ENCODE measurements at places on chromosomes 11 and 22.

DNA sequence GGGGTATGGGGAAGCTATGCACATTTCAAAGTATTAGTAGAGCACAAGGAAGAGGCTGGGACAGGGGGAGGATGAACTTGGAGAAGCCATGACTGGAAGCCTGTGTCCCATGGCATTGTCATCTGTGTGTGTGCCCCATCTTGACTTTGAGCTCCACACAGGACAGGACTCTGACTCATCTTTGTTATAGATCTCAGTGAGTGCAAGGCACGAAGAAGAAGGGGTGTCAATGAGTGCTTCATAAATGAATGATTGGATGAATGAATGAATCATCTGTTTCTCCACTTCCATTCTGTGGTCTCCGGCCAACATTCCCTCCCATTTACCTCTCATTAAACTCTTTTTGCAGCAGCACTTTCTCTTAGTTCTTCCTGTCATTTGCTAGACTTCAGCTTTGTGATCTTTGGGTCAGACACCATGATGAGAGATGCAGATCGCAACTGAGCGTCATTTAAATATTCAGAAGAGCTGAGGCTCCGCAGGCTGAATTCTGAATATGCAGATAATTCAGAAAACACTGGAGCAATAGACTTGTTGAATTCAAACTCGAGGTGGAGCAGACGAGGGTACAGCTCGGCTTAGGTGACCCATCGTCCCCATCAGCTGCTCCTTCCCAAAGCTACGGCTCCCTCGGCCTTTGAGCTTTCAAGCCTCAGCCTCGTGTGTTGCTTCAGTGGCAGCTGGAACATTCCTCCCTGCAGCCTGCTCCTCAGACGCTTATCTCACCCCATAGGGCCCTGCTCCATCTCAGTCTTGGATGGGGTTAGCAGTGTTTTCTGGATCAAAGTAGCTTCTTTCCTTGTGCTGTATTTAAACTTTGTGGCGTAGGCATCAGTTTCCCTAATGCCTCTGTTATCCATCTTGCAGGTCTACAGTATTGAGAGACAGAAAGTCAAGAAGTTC is 30.8 kb downstream of the APOL3 start:
- no peak for DNase-seq

- DNase-seq, result peak; percentile 55
Measured at GRCh38 chr11:113796663-113797259, 17.2 kb downstream of the CLDN25 start.

DNA sequence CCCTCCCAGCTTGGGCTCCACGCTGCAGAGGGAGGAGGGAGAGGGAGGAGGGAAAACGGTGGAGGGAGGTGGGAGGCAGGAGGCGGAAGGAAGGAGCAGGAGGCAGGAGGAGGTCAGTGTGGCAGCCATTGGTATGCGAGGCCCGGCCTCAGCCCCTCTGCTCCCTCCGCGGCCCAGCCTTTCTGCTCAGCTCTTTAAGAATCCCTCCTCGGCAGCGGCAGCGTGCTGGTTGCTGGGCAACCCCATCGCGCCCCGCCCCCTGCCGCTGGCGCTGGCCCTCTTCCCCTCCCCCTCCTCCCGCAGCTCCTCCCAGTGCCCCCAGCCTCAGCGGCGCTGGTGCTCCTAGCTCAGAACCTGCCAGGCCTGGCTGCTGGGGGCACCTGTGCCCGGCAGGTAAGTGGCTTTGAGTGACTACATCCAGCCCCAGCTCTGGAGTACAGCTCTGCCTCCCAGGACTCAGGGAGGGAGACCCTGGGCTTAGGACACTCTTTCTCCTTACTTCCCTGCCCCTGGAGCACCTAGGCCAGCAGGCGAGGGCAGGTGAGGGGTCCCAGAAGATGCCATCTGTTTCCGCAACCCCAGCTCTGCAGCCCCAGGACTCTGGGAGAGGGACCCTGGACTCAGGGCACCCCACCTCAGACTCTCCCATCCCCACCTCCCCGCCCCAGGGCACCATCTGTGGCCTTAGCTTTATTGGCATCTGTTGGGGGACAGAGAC is 7.2 kb upstream of the FLRT1 start:
- DNase-seq, result no peak

- DNase-seq, result peak; percentile 28
Measured at GRCh38 chr22:45208993-45209838, 31.5 kb downstream of the KIAA0930 start.

DNA sequence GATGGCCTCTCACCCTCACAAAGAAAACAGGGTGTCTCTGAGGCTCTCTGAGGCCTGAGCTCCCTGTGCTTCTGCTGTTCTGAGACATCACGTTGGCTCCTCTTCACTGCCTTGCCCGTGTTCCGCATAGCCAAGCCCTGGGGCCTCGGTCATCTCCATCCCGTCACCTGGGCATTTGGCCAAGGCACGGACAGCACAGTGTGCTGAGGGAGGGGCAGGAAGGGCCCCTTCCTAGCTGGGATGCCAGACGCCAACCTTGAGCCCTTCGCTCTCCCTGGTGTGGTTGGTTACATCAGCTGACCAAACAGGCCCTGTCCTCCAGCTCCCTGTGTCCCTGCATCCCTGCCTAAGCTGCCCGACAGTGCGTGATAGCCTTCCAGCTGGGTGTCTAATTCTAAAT is 25.9 kb downstream of the MOV10L1 start:
- no peak for DNase-seq

- no peak for DNase-seq
Measured at GRCh38 chr11:7532405-7533145, 18.8 kb downstream of the PPFIBP2 start.

GRCh38 chr11:62479631-62480201 is 60.9 kb downstream of the SCGB1A1 start:
- DNase-seq, result no peak

Data from NB4 (cell line).